ENCODE measurements at places on chromosomes 4 and X. TPM values are rescaled to one million over a fixed set of nuclear protein-coding genes. Genes with fewer than 3 reads are reported as not detected.

The HSFX1 gene
- 0.25 TPM for total RNA-seq

- no peak for DNase-seq
These were observed 28.6 kb upstream of the TMEM154 start for GRCh38 chr4:152708361-152708760.

DNA sequence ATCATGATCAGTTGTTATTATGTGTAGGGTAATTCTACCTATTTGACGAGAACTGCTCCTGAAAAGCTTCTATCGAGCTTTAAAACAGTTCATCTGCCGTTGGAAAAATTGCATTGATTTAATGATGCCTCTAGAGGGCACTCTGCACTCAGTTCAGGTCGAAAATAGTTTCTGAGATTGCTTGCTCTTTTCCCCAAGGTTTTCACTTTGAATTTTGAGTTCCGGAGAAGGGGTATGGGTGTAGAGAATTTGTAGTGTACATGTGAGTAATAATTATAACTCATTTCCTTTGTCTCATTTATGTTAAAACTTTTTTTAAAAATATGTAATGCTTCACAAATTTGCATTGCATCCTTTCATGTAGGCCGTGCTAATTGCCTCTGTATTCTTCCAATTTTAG is 28.4 kb upstream of the TNIP3 start:
- DNase-seq = peak; percentile 27

- no peak for DNase-seq
These were observed 162.3 kb upstream of the PSAPL1 start for GRCh38 chr4:7596918-7597606.

All from activated CD4-positive, alpha-beta T cell treated with anti-CD3 and anti-CD28 coated beads for 36 hours (primary cell).